ENCODE measurements at places on chromosomes 4 and X.
A peak's percentile ranks its signal among the peaks of the same experiment; 100 is the strongest.

- no peak for DNase-seq
These were observed 457.6 kb downstream of the KCTD8 start for GRCh38 chr4:43990963-43991362.

DNA sequence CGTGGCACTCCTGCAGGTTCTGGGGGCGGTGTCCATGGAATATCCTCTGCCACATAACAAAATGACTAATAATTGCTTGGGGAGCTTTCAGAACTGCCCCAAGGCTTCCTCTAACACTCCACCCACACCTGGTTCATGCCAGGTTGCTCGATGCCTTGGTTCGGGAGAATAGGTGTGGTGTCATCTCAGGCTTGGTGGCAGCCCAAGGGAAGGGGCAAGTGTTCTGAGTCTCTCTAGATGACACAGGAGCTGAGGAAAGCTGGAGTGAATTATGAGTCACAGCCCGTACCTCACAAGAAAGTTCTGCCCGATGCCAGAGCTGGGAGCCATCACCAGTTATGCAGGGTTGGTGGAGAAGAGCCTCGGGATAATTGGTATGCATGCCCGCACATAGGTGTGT, 14.7 kb downstream of the FTSJ1 start:
- DNase-seq = no peak

GRCh38 chr4:105088110-105088879, 58.4 kb upstream of the TET2 start:
- peak; percentile 79 for DNase-seq

- no peak for DNase-seq
These were observed 1162.1 kb downstream of the RAPGEF2 start for GRCh38 chr4:160265014-160265413.

DNA sequence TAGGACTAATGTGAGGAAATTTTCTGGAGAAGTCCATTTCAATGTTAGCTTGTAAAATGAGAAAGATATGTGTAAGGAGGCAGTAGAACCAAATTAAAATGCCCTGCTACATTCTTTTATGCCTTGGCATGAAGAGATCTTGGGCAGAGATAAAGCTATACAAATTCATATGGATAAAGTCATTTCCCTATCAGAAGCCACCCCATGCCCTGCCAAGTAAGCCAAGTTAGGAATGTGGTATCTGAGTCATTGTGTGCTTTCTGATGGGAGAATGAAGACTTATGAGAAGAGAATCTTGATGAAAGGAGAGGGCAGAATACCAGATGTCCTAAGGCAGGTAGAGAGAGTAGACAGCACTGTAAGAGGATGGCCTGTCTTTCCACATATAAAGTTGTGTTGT, 83.7 kb downstream of the TEX13A start:
- no peak for DNase-seq

- DNase-seq = no peak
These were observed 360.5 kb downstream of the MID1IP1 start for GRCh38 chrX:39161611-39162255.

DNA sequence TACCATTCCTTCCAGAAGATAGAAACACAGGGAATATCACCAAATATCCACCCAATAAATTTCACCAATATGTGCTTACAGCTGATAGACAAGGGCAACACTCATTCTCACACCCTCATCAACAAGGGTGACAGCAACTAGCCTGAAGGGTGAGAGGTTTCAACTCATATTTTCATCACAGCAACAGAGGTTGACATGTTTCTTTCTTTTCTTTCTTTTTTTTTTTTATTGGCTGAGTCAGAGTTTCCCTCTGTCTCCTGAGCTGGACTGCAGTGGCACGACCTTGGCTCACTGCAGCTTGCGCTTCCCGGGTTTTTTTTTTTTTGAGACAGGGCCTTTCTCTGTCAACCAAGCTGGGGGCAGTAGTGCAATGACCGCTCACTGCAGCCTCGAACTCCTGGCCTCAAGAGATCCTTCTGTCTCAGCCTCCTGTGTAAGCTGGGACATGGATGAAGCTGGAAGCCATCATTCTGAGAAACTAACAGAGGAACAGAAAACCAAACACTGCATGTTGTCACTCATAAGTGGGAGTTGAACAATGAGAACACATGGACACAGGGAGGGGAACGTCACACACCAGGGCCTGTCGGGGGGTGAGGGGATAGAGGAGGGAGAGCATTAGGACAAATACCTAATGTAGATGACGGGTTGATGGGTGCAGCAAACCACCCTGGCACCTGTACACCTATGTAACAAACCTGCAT, 27.5 kb upstream of the ASMTL start:
- no peak for DNase-seq

- no peak for DNase-seq
These were observed 142.4 kb upstream of the GLRA2 start for GRCh38 chrX:14386981-14387380.

DNA sequence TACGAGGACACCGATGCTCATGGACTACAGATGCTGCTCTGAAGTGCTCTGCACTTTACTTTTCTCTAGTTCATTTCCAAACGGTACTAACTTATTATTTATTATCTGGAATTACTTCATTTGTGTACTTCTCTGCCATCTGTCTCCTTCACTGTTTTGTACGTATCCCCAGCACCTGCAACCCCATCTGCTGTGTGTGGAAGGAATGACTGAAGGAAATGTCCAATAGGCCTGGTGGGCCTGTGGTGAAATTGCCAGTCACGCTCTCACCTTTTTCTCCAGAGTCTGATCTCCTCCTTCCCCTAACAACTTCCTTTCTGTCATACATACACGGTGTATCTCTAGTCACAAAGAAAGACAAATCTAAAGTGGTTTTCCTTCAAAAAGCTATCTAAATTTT, 12.9 kb downstream of the TMEM154 start:
- DNase-seq = no peak

GRCh38 chr4:15295421-15296162, 132.2 kb upstream of the C1QTNF7 start:
- peak; percentile 87 for DNase-seq

DNA sequence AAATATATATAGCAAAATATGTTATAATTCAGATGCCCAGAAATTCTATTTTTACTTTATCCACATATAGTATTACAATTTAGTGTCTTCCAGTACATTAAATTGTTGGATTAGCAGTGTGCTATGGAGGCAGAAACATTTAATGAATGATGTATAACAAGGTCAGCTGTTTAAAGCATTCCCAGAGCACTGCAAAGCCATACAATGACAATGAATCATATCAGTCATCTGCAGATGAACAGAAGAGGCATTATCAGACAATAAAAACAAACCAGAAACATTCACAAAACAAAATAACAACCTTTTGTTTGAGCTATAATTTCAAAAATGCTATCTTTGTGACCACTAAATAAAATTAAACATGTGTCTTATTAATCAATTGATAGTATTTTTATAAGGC, 524.2 kb downstream of the FAT4 start:
- no peak for DNase-seq

GRCh38 chr4:87502580-87503238, 26.5 kb downstream of the SPARCL1 start:
- peak; percentile 69 for DNase-seq

GRCh38 chrX:53317365-53318069, 36.1 kb upstream of the IQSEC2 start:
- DNase-seq = peak; percentile 82

DNA sequence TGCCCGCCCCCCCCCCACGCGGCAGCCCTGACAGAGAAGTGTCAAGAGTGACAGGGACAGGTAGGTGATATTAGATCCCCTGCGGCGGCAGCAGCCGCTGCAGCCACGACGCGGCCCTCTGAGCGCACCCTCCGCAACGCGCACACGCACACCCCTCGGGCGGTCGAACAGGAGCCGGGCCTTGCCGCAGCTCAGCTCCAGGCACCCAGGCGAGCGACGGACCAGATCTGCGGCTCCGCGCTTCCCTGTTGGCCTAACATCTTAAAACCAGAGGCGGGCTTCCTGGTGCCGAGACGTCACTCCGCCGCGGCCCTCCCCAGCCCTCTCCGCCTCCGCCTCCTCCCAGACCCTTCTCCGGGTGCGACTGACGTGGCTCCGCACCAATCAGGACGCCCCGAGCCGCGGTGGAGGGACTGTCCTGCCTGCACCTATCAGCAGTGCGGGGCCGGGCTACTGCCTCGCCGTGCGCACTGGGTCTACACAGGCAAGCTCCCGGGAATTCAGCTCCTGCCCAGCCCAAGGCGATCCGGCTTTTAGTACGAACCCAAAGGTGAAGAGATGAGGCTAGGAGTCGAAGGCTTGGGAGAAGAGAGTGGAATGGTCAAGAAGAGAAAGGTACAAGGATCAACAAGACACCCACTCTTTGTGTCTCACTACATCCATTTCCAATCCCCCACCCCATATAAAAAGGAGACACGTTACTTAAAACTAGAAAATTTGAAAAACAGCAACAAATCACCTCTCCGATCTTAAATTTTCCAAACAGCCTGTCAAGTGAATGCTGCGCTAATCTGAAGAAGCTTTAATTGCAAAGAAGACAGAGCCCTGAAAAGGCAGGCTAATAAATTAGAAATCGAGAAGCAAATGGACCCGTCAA, at the start of gene PITX2:
PITX2 (minus strand) TSS at position 237 of the 877 bp plus-strand sequence. CDS start 617 bp downstream, outside the sequence.
- DNase-seq = no peak

DNA sequence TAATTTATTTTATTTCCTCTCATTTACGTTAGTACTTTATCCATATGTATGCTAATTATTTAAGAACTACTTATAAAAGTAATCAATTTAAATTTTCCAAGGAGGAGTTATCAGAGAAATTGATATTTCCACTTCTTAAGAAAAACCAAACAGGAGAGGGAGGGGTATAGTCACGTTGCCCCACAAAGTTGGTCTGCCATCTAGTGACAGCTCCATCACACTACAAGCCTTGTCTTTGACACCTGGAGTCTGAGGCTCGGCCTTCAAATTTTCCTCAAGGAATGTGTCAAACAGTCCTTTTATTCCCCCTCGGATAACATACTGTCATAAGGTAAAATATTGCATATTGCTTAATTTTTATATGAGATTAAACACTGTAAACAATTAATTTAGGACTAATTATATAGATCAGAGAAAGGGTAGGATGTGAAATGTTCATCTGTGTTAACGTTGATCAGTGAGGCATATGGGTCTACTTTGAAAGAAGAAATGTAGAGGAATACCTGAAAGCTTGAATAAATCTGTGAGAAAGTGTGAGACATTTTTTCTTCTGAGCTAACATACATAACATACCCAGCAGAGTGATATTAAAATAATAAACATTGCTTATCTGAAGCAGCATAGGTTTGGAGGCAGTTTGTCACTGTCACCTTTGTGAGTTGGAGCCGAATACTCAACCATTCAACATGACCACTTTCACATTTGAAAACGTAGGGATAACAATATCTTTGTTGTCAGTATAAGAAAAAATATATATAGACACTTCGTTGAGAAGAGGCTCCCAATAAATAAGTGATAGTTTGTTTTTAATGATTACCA, 114.4 kb downstream of the GLRA3 start:
- peak; percentile 68 for DNase-seq

DNA sequence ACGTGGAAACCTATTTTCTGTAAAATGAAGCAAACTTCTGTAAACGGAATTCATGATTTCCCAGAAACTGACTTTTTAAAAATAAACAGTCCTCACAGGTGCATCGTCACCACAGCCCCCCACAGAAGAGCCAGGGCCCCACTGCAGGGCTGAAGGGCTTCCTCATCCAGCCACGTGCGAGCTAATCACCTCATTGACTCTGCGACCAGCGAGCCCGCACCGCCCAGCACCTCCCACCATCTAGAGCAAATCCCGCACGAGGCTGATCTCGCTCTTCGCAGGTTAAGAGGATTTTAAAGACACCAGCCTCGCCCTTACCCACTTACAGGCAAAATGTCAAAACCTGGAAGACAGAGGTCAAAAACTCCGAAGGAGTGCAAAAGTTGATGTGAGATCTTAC, 14.8 kb downstream of the PPP2R3B start:
- no peak for DNase-seq

DNA sequence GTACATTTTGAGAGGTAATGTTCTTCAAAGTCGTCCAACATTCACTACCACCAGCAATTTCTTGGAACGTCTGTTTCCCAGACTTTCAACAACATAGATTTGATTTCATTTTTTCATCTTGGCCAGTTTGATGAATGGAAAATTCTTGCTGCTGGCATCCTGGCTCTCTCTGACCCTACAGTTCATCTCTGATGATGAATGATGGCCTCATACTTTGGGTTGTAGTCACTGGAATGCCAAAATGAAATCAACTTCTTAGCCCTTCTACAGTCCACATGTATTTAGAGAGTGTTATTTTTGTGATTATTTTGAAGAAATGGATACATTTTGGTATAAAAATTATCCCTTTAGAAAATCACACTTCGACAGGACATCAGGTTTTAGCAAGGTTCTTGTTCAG, 8.8 kb downstream of the CHST7 start:
- no peak for DNase-seq

DNA sequence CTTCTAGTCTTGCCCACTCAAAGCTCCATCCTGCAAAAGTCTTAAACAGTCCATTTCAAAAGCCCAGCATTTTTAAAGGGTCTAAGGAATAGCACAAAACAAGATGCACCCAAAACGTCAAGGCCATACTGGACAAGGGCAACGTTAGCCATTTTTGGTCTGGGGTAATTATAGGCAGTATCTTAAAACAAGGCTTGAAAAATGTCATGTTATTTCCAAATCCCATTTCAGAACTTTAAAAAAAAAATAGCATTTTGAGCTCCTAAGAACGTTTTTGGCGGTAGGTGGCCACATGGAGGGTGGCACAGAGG, 584 bp upstream of the TMEM165 start:
- no peak for DNase-seq

GRCh38 chr4:156609421-156609820, 362.2 kb downstream of the PDGFC start:
- no peak for DNase-seq

DNA sequence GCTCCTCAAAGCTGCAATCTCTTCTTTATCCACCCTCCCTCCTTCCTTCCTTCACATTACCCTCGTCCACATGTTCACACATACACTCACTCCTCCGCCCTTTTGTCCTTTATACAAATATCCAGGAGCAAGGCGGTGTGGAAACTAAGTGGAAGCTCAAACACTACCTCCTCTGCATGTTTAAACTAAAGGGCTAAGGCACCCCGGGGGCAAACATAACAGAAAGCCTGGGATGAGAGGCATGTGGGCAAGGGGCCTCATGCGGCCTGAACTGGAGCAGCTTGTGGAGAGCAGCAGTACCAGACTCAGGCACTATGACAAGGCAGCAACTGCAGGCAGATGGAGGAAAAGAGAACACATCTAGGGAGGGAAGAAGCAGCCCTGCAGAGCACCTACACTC, 9.5 kb downstream of the MAB21L2 start:
- no peak for DNase-seq

DNA sequence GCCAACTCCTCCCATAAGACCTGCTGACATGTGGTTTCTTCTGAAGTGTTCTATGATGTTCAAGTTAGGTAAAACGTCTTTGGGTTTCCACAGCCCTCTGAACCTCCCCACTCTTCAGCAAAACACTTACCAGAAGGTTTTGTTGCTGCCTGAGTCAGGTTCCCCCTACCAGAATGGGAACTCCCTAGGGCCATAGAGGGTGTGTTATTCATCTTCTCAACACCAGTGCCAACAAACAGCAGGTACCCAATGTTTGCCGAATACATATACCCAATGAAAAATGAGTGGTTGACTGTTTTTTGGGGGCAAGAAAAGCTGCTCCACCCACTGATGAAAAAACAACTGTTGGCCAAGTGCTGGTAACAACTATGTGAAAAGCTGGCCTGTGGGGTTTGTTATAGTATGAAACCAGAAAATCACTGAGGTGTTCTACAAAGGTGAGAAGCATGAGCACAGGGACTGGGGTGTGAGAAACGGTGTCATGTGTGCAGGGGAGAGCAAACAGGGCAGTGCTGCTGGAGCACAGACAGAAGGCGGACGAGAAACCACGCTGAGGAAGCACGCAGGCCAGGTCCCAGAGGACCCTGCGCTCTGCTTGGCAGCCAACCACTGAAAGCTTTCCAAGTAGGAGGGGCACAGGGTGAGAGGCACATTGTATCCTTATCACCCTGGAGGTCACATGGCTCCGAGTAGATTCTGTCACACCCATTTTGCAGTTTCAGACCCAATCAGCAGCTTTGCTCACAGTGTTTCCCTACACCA, 28.8 kb downstream of the ATP8A1 start:
- no peak for DNase-seq

All from A673 (cell line).